ENCODE measurements at places on chromosomes 11 and 22.

DNA sequence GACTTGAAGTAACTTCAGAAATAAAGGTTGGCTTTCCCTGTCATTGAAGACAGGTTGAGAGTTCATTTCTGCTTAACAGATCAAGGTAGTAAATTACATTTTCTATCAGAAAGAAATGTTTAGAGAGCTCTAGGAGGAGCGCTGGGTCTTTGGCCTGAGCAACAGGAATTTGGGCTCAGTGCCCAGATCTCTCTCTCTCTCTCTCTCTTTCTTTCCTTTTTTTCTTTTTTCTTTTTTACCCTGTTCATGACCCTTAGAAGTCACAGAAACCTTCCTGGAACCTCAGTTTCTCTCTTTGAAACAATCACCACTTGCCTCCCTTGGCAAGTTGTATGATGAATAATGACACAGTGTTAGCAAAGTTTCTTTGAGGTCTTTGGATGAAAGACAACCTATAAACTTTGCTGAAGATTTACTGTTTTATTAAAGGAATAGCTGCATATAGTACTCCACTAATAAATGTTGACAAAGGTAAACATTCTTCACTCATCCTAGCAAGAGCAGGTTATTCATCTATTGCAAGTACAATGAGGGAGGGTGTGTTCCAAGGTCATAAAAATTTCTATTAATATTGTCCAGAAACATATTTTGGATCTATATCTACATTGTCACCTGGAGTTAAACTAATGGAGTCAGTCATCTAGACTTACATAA, 35.5 kb upstream of the RASSF10 start:
- DNase-seq, result no peak

DNA sequence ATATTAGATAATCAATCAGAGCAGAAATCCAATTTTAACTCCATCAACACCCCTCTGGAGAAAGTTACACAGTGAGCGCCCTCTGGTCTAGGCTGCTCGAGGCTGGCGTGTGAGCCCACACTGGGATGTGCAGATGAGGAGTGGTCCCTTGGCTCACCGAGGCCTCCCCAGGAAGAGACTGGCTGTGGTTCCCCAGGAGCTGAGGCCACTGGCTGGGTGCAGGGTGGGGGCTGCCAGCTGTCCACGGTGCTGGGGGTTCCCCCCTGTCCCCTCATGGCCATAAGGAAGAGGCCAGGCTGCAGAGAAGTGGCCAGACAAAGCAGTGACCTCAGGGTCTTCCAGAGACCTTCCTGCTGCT, 750.7 kb downstream of the BRD1 start:
- no peak for DNase-seq

GRCh38 chr22:46201059-46201757, 48.9 kb downstream of the CDPF1 start:
- no peak for DNase-seq

DNA sequence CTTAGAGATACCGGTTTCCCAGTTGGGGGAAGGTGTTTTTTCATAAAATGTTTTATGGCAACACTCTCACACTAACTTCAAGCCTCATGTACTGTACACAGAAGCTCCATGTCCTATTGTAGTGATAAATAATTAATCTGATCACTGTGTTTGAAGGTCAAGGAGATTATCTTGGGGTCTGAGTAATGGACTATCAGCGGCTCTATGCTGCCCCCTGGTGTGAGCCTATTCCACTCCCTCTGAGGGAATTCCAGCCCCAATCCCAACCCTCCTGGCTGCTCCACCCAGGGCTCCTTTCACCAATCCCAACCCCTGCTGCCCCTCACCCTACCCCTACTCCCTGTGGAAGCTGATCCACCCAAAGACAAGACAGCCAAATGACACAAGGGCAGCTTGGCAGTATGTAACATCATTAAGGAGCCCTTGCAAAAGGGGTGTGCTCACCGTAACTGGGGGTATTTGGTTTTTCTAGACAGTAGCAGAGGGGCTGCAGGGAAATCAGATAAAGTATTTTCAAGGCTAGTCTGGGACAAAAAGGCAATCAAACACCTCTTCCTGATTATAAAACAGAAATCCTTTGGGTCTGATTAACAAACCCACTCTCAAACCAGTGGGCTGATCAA, 22.3 kb downstream of the HPS4 start:
- no peak for DNase-seq

GRCh38 chr11:77154381-77155081, 26.5 kb downstream of the MYO7A start:
- DNase-seq, result no peak

- no peak for DNase-seq
Measured at GRCh38 chr11:34445956-34446355, 7.2 kb downstream of the CAT start.

DNA sequence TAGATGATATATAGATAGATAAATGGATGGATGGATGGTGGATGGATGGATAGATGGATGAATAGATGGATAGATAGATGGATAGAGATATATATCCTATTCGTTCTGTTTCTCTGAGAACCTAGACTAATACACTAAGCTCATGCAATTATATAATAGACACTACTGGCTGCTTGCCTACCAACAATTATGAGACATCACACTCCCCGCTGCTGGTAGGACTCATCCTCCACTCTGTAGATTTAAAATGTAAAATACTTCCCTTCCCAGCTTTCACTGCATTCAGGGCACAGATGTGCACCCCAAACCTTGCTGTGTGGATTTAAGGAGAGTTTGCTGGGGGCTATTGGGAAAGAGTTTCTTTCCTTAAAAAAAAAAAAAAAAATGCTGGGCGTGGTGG, 28.3 kb upstream of the RCN1 start:
- no peak for DNase-seq

GRCh38 chr11:13341026-13341425, 63.4 kb downstream of the BMAL1 start:
- DNase-seq, result no peak

DNA sequence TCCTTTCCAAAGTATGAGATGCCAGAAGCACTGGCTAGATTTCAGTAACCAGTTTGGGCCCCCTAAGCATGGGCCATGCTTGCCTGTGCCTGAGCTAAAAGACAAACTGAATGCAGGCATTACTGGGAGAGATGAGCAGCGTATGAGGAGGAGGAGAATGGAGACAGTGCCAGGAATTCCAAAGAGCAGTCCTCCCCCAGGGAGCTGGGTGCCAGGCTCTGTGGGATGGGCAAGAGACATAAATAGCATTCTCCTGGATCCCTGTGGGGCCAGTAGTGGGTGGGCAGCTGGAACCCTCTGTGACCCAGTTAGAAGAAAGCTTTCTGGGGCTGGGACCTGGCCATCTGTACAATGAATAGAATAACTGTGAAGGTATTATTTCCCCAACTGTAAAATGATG, 235.6 kb downstream of the KCNA4 start:
- DNase-seq, result no peak

DNA sequence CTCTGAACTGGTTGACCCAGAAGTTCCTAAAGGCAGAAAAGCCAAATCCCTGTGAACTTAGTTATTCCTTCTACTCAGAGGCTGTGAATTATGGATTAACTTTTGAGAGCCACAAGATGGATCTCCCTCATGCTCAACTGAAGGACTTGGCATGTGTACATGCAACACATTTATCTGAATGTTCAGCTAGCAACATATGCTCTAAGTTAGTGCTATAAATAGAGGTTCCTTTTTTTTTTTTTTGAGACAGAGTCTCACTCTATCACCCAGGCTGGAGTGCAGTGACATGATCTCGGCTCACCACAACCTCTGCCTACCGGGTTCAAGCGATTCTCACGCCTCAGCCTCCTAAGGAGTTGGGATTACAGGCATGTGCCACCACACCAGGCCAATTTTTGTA, 40.1 kb downstream of the EIF4ENIF1 start:
- no peak for DNase-seq

GRCh38 chr22:25840891-25841290, 98.9 kb downstream of the MYO18B start:
- no peak for DNase-seq

Measured in stimulated activated CD8-positive, alpha-beta memory T cell treated with anti-CD3 and anti-CD28 coated beads, Interleukin-12 subunit alpha, Interleukin-12 subunit beta, amount 100 ng/mL, for 4 hours (primary cell).